CD4-positive, alpha-beta T cell treated with Interleukin-21 for 1 hour (primary cell): ENCODE measurements at places on chromosomes 13 and 19.
A peak's percentile ranks its signal among the peaks of the same experiment; 100 is the strongest.

DNA sequence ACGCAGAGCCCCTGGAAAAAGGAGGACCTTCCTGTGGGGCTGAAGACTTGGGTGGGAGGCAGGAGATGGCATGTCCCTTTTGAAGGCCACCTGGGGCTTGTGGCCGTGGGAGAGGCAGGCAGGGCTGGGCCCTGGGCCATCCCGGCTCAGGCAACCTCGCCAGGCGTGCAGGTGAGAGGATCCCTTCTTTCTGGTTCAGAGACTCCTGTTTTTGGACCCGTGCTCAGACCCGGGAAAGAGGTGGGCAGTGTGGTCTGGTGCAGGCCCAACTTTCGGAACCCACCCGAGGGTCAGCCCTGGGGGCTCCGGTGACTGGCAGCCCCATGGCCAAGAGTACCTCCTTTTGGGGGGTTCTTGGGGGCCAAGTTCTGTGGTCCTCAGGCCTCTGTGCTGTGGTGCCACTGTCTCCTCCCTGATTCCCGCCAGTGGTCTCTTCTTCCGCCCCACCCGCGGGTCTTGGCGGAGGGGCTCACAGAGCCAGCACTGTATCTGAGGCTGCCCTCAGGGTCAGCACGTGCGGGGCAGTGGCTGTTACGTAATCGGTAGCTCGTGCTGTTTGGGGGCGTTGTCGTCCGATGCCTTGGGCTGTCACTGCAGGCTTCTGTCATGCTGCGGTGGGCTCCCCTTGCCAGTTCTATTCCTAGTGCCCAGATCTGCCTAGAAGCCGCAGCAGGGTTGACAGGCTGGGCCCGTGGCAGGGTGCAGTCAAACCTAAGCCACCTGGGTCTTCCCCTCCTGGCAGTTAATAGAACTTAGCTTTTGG lies 42.7 kb downstream of the KDM4B start:
- no peak for DNase-seq

DNA sequence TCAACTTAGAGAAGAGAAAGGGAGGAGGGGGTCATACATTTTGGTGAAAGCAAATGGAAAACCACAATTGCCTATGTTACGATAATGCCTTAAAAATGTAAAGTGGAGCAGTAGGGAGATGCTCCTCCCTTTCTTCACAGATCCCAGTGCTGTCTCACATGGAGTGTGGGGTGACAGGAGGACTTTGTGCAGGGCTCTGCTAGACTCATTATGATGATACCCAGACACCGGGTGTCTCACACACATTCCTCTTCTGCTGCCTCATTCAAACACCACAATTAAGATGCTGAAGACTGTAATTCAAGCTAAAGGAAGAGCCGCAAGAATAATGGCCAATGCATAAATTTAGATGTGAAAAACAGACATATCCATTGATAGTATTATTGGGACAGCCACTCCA lies 150.6 kb downstream of the LHFPL6 start:
- DNase-seq: no peak

- peak; percentile 96 for DNase-seq
These were observed 28.1 kb downstream of the GPX4 start for GRCh38 chr19:1131718-1132551.

GRCh38 chr19:52226652-52227051 lies 36.8 kb downstream of the PPP2R1A start:
- DNase-seq: no peak

DNA sequence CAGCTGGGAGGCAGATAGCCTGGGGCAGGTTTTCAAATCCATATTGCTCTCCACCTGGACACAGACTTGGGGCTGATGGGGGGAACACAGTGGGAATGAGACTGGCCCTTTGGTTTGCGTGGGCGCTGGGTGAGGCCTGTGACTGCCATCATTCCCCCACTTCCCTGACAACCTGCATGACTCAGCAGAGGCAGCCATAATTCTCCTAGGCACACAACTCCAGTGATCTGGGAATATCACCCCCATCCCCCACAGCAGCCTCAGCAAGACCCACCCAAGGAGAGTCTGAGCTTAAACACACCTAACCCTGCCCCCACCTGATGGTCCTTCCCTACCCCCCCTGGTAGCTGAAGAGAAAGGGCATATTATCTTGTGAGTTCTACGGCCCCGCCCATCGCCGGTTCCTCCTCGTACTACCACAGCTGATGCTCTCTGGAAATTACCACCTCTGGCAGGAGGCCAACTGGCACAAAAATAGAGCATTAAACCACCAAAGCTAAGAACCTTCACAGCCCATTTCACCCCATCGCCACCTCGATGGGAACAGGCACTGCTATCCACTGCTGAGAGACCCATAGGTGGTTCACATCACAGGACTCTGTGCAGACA lies 71.0 kb downstream of the RNF17 start:
- DNase-seq: no peak

- no peak for DNase-seq
These were observed 12.0 kb upstream of the ZNF274 start for GRCh38 chr19:58170860-58171259.
